Esophagus squamous epithelium (tissue), 5 donors: ENCODE measurements at places on chromosomes 5 and 9.

DNA sequence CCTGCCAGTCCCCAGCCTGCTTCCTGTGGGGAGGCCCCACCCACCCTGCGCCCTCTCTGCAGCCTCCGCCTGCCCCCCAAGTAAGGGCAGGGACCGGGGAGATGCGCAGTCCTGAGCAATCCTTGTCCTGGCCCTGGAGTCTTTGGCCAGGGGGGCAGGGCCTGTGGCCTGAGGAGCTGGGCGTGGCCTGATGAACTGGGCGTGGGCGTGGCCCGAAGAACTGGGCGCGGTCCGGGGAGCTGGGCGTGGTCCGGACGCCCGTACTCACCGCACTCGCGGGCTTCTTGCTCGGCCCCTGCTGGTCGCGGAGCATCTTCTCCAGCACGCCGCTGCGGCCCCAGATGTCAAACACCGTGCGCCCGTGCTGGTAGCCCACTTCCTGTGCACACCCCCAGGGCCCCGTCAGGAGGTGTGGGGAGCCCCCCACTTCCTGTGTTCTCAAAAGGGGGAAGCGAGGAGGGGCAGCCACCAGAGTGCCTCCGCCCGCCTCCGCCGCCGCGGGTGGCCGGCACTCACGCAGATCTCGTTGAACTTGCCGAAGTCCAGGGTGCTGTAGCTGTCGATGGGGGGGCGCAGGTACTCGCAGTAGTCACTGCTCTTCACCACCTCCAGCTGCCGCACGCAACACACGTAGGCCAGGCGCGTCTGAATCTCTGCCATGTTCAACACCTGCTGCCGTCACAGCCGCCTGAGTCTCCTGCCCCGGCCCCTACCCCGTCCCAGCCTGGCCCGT, 2.7 kb upstream of the NSMF start:
- no peak for DNase-seq

DNA sequence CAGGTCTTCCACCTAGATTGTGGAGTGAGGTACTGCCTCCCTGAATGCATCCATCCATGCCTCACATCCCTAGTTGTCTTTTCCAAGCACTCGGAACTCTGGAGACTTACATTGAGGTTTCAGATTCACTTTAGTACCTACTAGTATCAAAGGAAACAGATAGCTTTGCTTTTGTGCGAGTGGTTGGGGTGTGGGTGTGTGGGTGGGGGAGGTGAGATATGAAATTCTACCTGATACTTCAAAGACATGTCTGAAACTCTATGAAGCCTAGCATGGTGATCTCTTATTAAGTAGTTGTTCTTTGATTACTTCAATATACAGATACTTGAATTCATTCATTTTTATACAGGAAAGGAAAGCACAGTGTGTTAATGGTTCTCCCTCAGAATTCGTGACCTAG, 64.4 kb downstream of the MCCC2 start:
- DNase-seq: no peak

- no peak for DNase-seq
These were observed 29.0 kb downstream of the KLF9 start for GRCh38 chr9:70385426-70385825.

- DNase-seq: no peak
These were observed 28.4 kb downstream of the JADE2 start for GRCh38 chr5:134553821-134554267.

GRCh38 chr5:14669975-14670374, 5.5 kb downstream of the OTULIN start:
- no peak for DNase-seq

DNA sequence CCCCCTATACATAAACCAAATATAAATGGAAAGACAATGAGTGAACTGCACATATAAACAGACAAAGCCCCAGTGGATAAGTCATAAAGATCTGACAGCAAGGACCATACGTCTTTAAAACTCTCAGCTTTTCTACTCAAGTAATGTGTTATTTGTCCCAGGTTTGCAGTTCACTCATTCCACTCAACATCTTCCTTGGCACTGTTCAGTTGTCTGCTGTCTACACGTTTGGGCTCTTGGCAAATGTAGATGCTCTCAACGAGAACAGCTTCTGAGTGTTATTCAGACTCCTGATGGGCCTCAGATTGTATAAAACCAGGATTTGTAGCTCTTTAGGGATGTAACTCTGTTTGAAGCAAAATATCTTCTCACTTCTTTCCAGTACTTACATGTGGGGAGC, 198.2 kb upstream of the SEMA6A start:
- DNase-seq: no peak

- no peak for DNase-seq
These were observed 47.9 kb upstream of the XPA start for GRCh38 chr9:97744710-97745708.

DNA sequence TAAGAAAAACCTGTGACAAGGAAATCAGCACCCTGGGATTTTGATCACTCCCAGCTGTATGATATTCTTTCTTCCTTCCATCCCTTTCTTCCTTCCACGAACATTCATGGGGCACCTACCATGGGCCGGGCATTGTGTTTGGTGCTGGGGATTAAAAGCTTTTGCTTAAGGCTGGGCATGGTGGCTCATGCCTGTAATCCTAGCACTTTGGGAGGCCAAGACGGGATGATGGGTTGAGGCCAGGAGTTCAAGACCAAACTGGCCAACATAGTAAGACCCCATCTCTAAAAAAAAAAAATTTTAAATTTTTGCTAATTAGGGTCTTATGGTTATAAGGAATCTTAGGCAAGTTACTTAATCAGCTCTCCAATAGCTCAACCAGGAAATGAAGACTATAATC, 48.5 kb upstream of the CLINT1 start:
- DNase-seq: no peak

DNA sequence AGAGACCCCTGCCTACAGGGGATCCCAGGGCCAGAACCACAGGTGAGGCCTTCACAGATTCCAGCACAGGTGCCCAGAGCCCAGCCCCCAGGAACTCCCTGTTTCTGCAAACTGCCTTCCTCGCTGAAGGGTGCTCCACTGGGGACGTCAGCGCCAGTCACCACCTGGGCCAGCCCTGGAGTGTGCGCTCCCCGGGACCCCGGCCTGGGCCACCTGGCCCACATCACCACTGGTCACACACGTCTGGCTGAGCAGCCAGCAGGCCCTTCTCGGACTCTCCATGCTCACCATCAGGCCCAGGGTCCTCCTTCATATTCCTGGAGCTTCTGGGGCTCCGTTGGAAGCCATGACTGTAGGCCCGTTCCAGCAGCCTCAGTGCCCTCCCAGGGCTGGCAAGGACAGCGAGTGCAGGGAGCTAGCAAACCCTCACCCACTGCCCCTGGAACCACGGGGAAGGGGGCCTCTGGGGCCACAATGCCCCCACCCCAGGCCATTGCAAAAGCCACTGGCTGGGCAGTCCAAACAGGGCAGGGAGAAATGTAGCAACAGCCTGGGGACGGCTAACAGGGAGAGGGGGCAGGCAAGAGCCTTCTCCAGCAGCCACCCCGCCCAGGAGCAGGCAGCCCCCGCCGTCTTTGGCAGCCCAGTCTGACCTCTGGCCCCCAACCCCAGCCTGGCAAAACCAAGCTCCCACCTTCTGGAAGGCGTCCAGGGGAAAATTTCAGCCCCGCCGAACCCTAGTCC, 1.3 kb downstream of the AGPAT2 start:
- no peak for DNase-seq

DNA sequence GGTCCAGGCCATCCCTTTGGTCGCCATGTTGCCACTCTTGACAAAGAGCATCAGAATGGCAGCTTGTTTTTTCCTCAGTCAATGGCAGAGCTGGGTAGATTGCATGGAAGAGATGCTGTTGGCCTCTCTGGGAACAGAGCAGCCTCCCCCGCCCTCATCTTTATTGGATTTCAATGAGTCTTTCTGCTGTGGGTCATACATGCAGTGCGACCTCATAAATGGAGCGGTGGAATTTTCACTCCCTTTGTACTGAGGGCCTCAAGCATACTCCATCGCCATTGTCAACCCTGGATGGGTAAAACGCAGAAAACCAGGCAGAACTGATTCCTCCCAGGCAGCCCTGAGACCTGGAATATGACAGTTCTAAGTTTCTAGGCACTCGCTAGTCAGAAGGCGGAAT, 71.8 kb downstream of the ZNF618 start:
- DNase-seq: no peak

DNA sequence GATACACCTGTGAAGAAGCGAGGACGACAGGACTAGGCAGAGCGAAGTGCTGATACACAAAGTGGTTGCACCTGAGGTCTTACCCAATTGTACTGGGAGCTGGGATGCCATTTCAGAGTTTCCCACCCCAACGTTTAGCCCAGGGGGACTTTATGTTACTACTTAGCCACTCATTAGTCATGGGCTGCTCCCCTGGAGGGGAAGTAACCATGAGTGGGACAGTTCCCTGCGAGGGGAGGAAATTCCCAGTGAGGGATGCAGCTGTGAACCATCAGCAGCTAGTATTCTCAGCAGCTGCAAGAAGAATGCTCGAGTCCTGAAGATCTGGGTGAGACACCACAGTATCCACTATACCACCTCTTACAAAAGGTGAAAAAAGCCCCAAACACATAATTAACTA, 93.7 kb upstream of the ACTBL2 start:
- no peak for DNase-seq

- DNase-seq: no peak
These were observed 367.5 kb downstream of the DEPDC1B start for GRCh38 chr5:60332244-60333004.

DNA sequence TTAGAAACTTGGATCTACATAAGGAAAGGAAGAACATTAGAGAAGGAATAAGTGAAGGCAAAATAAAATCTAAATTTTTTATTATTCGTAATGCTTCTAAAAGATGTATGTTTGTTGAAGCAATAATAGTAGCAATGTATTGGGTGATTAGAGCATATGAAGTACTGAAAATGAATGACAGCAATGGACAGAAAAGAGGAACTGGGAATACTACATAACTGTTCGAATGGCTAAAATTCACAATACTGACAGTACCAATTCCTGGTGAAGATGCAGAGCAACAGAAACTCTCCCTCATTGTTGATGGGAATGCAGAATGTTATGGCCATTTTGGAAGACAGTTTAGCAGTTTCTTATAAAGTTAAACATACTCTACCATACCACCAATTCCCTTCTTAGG, 177.3 kb upstream of the SPEF2 start:
- no peak for DNase-seq

- no peak for DNase-seq
These were observed 86.1 kb downstream of the GPR21 start for GRCh38 chr9:123119566-123119965.

DNA sequence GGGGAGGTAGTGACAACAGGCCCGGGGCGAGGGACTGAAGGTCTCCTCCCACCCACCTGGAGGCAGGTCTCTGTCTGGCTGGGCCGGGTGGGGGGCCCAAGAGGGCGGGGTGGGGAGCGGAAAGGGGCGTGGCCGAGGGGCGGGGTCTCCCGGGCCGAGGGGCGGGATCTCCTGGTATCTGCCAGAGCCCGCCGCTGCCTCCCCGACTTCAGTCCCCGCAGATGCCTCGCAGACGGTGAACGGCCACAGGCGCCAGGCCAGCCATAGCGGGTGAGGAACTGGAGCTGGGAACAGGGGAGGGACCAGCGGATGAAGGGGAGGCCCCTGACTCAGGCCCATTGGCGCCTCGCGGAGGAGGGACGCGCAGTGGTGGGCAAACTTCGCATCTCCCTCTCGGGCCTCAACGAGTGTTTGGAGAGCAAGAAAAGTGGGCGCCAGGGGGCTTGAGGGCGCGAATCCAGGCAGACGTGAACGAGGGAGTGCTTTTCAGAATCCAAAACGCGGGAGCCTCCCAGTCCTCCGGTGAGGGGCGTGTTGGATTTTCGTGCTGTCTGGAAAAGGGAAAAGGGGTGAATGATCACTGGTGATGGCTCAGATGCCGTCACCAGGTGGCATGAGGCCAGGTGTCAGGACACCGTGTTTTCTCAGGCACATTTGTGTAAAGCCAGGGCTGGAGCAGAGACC, at the start of gene ADGRD2:
Gene ADGRD2 (plus strand): TSS at position 211 of the 684 bp plus-strand sequence. CDS start 1,216 bp downstream, outside the sequence.
- no peak for DNase-seq

- DNase-seq: no peak
These were observed 9.6 kb downstream of the LHX6 start for GRCh38 chr9:122218935-122219855.

- no peak for DNase-seq
These were observed 150.2 kb downstream of the SGCD start for GRCh38 chr5:156477196-156477595.

DNA sequence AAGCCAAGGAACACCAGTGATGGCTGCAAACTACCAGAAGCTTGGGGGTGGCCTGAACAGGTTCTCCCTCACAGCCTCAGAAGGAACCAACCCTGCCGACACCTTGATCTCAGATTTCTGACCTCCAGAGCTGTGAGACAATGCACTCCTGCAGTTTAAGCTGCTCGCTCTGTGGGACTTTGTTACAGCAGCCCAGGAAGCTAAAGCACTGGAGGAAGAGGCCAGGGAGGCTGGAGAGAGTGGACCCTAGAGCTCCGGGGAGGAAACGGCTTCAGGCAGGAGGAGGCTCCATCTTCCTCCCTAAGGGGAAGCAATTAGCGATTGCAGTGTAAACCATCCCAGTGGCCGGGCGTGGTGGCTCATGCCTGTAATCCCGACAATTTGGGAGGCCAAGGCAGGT, 25.1 kb downstream of the BARX1 start:
- DNase-seq: no peak

DNA sequence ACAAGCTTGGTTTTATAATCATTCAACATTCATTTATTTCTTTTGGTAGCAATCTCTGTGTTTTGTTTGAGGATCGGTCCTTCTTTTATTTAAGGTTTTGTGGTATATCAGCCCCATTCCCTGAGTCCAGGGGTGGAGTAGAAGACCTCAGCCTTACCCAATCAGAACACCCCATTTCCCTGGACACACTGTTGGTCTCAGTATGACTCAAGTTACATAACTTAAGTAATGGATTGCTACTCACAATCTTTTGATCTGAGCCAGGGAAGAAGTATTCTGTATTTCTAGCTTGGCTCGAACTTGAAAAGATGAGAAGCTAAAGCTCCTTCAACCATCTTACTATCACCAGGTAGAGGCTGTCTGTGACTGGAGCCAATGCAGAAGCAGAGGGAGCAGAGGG, 175.2 kb upstream of the HAPLN1 start:
- no peak for DNase-seq

DNA sequence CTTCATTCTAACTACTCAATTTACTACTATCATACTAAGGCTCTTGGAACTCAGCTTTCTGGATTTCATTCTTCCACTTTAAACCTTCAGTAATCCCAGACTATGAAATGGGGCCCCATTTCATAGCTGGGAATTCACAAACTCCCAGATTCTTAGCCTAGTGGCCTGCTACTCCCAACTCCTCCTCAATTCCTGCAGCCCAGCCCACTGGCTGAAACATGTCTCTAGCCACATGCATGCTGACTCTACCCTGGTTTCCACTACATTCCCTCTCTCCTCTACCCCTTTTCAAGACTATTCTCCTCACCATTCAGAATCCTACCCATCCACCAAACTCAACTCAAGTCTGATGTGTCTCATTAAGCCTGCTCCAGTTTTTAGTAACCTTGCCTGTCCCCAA, 370.6 kb downstream of the BNC2 start:
- DNase-seq: no peak

GRCh38 chr9:118575341-118576070, 793.7 kb downstream of the BRINP1 start:
- DNase-seq: no peak

DNA sequence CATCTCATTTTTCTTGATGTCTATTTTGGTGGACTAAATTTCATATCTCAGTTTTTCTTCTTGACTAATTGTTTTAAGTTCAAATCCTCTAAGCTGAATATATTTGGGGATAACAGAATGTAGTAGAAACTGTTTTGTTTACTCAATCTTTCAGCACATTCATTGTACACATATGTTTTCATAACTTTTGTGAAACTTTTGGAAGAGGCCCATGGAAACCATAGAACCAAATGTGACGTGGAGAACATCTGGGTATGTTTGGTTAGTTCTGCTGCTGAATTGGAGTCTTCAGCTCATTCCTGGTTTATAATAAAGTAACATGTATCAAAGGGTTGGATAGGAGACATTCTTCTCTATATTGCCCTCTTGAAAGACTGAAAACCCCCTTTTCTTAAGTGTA, 88.4 kb downstream of the CCDC171 start:
- DNase-seq: no peak
